ENCODE measurements at places on chromosomes 1 and 21.

DNA sequence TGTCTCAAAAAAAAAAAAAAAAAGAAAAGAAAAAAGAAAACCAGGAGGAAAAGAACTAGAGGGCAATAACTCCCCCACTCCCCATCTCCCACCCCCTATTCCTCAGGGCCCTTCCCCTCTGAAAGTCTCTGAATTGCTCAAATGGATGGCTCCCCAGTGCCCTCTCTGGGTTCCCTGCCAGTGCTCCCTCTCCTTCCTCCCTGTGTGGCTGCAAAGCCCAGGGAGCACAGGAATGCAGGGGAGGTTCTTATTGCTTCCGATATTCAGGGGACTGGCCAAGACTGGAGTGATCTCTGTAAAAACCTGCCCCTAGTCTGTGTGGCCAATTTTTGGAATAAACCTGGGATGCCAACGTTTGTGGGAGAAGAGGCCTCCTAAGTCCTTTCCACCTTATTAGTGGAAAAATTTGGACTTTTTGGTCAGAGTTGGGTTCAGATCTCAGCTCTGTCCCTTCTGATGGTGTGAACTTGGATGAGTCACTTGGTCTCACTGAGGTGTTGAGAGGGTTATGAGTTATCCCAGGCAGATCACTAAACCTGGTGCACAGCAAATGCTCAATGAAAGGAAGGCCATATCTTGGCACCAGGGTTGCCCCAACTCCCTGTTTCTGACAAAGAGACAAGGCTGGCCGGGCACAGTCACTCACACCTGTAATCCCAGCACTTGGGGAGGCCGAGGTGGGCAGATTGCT, 13.4 kb upstream of the ARHGEF10L start:
- no peaks in the 10 kb centered on the region for H3K36me3 ChIP-seq
- H3K4me3 ChIP-seq: no peak overlapping the region
- no peak for DNase-seq

- H3K4me3 ChIP-seq: peak overlapping the region; percentile 93
- peak overlapping the region; percentile 91 for H3K27ac ChIP-seq
- H3K4me1 ChIP-seq: peaks cover 34% of the 10 kb centered on the region
- H3K27me3 ChIP-seq: no peaks in the 10 kb centered on the region
- peak; percentile 51 for DNase-seq
- no peaks in the 10 kb centered on the region for H3K36me3 ChIP-seq
Observed at GRCh38 chr1:64505232-64505943, 35.5 kb downstream of the CACHD1 start.

DNA sequence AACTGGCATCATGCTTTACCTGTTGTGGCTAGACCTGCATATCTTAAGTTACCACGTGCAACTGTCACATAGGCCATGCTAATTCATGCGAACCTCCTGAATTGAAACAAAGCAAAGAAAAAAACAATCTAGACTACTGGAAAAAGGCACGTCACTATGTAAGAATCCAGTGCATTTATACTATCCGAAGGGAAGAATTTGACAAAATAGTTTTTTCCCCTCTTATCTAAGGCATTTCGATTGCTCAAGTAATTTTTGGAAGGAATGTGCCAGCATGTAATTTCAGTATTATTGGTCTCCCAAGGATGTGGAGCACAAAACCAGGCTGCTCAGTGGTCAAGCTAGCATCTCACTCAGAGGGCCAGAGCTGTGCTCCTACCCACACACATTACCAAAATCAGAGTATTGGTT, 31.5 kb upstream of the C1orf198 start:
- H3K27ac ChIP-seq: no peak overlapping the region
- no peak for DNase-seq

DNA sequence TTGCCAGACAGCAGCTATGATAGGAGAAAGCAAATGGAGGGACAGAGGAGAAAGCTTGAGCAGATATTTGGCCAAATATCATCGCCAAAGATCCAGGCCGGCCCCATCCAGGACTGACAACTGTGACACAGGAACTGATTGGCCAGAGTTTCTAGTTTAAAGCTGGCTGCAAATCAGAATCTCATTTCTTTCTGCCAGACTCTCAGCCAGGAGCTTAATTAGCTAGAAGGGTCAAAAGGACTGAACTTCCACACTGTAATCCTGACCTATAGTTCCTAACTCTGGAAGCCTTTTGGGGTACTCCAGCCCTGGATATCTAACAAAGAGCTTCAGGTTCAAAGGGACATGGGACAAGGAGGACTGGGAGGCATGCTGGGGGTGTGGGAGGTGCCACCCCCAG, 106.7 kb upstream of the GNG12 start:
- no peaks in the 10 kb centered on the region for H3K4me1 ChIP-seq
- no peak for DNase-seq
- H3K36me3 ChIP-seq: no peaks in the 10 kb centered on the region
- peaks cover 10% of the 10 kb centered on the region for H3K27me3 ChIP-seq
- H3K27ac ChIP-seq: no peak overlapping the region
- no peak overlapping the region for H3K4me3 ChIP-seq

DNA sequence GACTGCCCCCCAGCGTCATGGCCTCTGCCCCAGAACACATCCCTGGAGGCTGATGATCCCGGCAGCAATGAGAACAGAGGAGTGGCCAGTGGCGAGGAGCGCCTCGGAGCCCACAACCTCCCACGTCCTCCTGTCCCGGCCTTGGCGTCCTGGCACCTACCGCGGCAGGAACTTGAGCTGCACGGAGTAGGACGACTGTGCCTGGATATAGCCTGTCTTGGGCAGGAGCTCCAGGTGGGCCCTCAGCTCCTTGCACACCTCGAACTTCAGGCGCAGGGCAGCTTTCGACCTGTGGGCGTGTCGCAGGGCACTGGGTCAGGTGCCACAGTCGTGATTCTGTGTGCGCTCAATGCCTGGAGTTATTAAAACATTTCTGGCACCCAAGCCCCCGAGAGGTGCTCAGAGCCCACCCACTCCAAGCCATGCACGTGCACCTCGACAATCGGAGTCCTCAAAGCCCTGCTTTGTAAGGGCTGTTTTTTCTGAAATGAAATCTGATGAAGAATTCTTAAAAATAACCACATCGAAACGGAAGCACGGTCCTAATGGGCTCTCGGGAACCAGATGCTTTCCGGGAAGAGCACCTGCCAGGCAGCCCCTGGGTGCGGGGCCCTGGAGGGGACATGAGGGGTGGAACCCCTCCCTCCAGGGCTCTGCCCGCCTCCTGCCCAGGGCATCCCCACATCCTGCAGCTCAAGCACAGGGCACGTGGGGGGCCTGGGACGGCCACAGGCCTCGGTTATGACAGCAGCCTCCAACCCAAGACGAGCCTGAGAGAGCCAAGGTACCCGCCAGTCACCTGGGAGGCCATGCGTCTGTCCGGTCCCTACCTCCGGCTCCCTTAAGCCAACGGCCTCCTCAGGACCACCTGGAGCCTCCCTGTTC, 23.0 kb upstream of the TMEM52 start:
- no peak for DNase-seq
- no peak overlapping the region for H3K4me3 ChIP-seq
- no peaks in the 10 kb centered on the region for H3K36me3 ChIP-seq
- H3K4me1 ChIP-seq: no peaks in the 10 kb centered on the region

DNA sequence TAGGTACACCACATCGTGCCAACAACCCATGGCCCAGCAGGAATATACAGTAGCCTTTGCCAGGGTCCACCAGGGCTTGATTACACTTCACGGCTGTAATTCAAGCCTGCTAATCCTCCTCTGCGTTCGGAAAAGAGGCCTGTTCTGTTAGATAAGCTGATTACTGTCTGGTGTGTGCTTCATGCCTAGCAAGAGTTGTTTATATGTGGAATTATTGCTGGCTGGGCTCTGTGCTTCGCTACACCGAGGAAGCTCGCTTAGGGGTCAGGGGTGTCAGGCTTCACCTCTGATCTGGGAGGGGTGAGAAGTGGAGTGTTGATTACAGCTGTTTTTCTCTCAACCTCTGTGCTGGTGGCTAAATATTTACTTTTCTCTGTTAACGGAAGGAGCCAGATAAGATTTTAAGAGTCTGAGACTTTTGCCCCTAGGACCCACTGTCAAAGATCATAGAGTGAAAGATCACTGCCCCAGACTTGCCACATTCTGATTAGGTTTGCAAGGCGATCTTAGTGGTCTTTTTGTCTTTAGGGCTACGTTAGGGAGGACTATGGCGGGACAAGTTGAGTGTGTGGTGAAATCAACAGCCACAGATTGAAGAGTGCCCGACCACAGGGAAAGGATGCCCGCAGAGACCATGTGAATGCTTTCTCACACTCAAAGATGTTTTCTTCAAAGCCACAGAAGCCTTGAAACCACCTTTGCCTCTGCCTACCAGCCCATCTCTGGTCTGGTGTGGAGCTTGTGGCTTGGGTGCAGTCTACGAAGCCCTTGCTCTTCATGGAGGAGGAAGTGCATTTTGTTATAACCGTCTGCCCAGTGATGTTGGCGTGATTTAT, 216.1 kb downstream of the PBX1 start:
- no peaks in the 10 kb centered on the region for H3K27me3 ChIP-seq
- no peaks in the 10 kb centered on the region for H3K4me1 ChIP-seq
- H3K4me3 ChIP-seq: no peak overlapping the region
- H3K36me3 ChIP-seq: no peaks in the 10 kb centered on the region
- no peak for DNase-seq

GRCh38 chr1:118012515-118013124, 83.1 kb downstream of the WDR3 start:
- no peak overlapping the region for H3K27ac ChIP-seq
- H3K27me3 ChIP-seq: peaks cover 7% of the 10 kb centered on the region
- no peak for DNase-seq
- H3K36me3 ChIP-seq: no peaks in the 10 kb centered on the region
- H3K4me1 ChIP-seq: no peaks in the 10 kb centered on the region

- no peak overlapping the region for H3K4me3 ChIP-seq
- H3K27ac ChIP-seq: no peak overlapping the region
- no peaks in the 10 kb centered on the region for H3K36me3 ChIP-seq
Observed at GRCh38 chr1:69494221-69494620, 73.5 kb upstream of the LRRC7 start.

GRCh38 chr1:77832901-77833300, 53.5 kb downstream of the MIGA1 start:
- H3K36me3 ChIP-seq: peaks cover 3% of the 10 kb centered on the region
- DNase-seq: no peak
- H3K4me3 ChIP-seq: no peak overlapping the region
- no peak overlapping the region for H3K27ac ChIP-seq
- peaks cover 8% of the 10 kb centered on the region for H3K4me1 ChIP-seq

DNA sequence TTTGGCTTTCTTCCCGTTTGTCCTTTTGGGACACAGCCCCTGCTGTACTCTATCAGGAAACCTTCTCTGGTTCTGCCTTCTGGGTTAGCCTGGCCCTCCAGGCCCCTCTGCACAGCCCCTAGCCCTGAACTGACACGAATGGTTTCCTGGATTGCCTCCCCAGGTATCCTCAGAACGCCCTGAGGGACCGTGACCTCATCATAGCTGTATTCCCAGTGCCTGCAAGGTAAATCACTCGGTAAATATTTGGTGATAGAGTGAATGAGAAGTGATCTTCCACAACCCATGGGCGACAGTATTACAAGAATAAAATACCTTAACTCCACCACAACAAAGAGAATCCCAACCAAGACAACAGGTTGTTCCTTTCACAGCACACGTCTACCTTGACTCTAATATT, 637.2 kb downstream of the SMYD3 start:
- no peaks in the 10 kb centered on the region for H3K4me1 ChIP-seq
- no peaks in the 10 kb centered on the region for H3K27me3 ChIP-seq
- H3K4me3 ChIP-seq: no peak overlapping the region
- peaks cover 4% of the 10 kb centered on the region for H3K36me3 ChIP-seq

GRCh38 chr21:16195538-16195910, 465.7 kb downstream of the USP25 start:
- peaks cover 19% of the 10 kb centered on the region for H3K4me1 ChIP-seq
- no peak for DNase-seq
- peaks cover 4% of the 10 kb centered on the region for H3K27me3 ChIP-seq
- H3K4me3 ChIP-seq: peak overlapping the region; percentile 18

- H3K4me3 ChIP-seq: peak overlapping the region; percentile 84
- peak overlapping the region; percentile 82 for H3K27ac ChIP-seq
- H3K27me3 ChIP-seq: peaks cover 28% of the 10 kb centered on the region
Observed at GRCh38 chr1:156660752-156661112, 16.5 kb downstream of the NES start.

GRCh38 chr21:29418813-29419212, 120.1 kb downstream of the BACH1 start:
- H3K4me3 ChIP-seq: no peak overlapping the region
- no peak overlapping the region for H3K27ac ChIP-seq
- H3K4me1 ChIP-seq: peaks cover 11% of the 10 kb centered on the region
- H3K27me3 ChIP-seq: no peaks in the 10 kb centered on the region
- H3K36me3 ChIP-seq: peaks cover 17% of the 10 kb centered on the region
- DNase-seq: no peak

GRCh38 chr21:41833497-41834115, 45.5 kb downstream of the PRDM15 start:
- no peak for DNase-seq
- H3K36me3 ChIP-seq: peaks cover 13% of the 10 kb centered on the region
- no peaks in the 10 kb centered on the region for H3K27me3 ChIP-seq
- no peak overlapping the region for H3K4me3 ChIP-seq
- no peak overlapping the region for H3K27ac ChIP-seq

- H3K27ac ChIP-seq: no peak overlapping the region
- no peaks in the 10 kb centered on the region for H3K36me3 ChIP-seq
- H3K4me3 ChIP-seq: no peak overlapping the region
- H3K4me1 ChIP-seq: no peaks in the 10 kb centered on the region
Observed at GRCh38 chr21:39116761-39117439, 66.4 kb downstream of the PSMG1 start.

DNA sequence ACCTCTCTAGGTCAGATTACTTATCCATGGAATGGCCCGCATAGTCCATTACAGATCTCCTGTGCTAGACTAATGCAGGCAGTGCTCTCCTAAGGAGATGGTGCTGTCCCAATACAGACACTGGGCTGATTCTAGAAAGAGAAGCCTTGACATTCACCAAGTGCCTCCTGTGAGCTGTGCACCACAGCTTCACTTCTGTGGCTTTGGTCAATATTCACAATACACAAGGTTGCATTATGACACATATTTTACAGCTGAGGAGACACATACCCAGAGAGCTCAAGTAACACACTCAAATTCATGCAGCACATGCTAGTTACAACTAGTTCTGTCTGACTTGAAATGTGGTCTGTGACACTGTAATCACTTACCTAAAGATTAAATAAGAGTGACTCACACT, 59.4 kb upstream of the LRRC8B start:
- peak; percentile 17 for DNase-seq
- peaks cover 80% of the 10 kb centered on the region for H3K27me3 ChIP-seq
- peaks cover 4% of the 10 kb centered on the region for H3K36me3 ChIP-seq
- H3K27ac ChIP-seq: no peak overlapping the region
- no peak overlapping the region for H3K4me3 ChIP-seq
- H3K4me1 ChIP-seq: peaks cover 29% of the 10 kb centered on the region

- H3K4me1 ChIP-seq: no peaks in the 10 kb centered on the region
- no peak for DNase-seq
- no peaks in the 10 kb centered on the region for H3K36me3 ChIP-seq
Observed at GRCh38 chr1:102241431-102242338, 245.0 kb upstream of the OLFM3 start.

- no peaks in the 10 kb centered on the region for H3K27me3 ChIP-seq
- H3K36me3 ChIP-seq: peaks cover 48% of the 10 kb centered on the region
- peak overlapping the region; percentile 97 for H3K27ac ChIP-seq
- peak overlapping the region; percentile 88 for H3K4me3 ChIP-seq
Observed at GRCh38 chr21:33543505-33544129, 779 bp downstream of the SON start.

DNA sequence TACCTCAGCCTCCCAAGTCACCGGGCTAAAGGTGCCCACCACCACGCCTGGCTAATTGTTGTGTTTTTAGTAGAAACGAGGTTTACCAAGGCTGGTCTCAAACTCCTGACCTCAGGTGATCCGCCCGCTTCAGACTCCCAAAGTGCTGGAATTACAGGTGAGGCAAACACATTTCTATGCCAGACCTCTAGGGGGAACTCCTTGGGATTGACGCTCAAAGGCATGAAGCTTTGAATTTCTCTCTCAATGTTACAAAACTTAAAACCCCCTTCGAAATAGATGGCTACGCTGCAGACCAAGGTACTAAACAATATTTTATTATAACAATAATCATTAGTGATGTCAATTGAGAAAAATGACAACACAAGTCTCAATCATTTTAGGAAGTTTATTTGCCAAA, 330.0 kb downstream of the SETD4 start:
- no peak overlapping the region for H3K4me3 ChIP-seq
- H3K36me3 ChIP-seq: no peaks in the 10 kb centered on the region
- no peak for DNase-seq

All from activated naive CD8-positive, alpha-beta T cell treated with anti-CD3 and anti-CD28 coated beads for 36 hours (primary cell).